ENCODE measurements at places on chromosomes 16 and 17.

DNA sequence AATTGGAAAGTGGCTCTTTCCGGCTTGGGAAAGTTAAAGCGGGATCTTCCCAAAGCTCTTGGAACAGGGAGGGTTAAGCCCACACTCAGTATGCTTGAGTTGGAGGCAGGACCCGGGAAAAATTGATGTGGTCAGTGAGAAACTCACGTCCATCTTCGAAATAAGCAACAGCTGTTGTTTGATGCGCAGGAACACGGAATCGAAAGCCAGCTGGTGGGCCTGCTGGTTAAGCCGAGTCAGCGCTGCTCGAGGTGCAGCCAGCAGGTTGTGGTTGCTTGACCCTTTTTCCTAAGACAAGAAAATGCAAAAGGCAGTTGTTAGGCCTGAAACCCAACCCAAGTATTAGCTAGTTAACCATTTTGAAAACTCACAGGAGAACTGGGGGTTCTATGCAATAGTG lies 49.4 kb downstream of the COG7 start:
- DNase-seq, result no peak

DNA sequence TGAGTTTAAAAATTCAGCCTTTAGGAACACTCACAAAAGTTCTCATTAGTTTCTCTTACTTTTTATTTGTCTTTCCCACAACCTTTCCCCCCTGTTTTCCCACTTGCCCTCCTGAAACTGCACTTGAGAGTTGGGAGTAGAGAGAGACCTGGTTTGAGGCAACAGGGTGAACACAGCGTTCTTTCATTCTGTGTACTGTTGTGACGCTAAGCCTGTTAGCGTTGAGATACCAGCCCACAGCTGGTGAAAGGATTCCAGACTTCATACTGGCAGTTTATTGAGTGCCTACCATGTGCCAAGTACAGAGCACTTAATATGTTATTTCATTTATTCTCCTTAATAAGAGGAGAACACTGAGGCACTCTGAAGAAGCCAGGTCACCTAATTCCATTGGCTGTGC lies 10.3 kb downstream of the TNRC6C start:
- no peak for DNase-seq

- DNase-seq, result no peak
Measured at GRCh38 chr16:12866981-12867551, 34.3 kb upstream of the SHISA9 start.

GRCh38 chr17:77842528-77843147 lies 115.9 kb upstream of the TNRC6C start:
- DNase-seq, result no peak

DNA sequence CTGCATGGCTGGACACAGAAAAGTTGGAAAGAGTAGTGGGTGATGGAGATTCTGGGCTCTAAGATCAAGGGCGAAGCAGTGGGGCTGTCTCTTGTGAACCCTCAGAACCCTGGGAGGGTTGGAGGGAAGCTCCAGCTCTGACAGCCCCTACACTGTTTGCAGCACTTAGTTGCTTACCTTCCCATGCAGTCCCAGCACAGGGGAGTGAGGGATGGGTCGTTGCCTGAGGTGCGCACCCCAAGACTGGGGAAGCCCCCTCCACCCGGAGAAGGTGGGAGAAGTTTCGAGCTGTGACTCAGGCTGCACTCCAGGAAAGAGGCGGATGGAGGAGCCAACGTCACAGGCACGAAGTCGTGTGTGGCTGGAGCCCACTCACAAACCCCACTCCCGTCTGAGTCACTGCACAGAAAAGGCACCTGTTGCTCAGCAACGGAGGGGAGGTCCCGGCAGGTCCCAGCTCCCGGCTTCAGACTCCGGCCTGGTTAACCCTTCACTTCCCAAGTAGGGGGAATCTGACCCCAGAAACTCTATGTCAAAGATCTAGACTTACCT lies 60.1 kb downstream of the AIPL1 start:
- DNase-seq, result no peak

DNA sequence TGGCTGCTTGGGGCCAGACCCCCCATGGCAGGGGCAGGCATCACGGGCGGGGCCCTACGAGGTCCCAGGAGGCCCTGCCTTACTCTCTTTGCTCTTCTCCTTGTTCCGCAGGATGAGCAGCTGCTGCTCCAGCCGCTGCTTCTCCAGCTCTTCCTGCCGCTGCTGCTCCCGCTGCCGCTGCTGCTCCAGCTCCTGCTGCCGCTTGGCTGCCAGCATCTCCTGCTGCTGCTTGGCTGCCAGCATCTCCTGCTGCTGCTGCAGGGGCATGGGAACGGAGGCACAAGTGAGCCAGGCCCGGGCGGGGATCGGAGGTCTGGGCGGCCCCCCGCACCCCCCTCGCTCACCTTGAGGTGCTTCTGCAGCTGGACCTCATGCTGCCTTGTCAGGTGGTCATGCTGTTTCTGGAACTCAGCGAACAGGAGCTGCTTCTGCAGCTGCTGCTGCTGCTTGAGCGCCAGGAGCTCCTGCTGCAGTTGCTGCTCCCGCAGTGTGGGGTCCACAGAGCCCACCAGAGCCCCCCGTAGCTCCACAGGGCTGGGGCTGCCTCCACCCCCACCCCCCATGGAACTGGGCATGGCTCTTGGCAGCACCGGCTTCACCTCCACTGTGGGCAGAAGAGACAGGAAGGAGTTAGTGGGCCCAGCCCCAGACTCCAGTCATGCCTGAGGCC lies 22.8 kb downstream of the G6PC3 start:
- DNase-seq, result no peak

DNA sequence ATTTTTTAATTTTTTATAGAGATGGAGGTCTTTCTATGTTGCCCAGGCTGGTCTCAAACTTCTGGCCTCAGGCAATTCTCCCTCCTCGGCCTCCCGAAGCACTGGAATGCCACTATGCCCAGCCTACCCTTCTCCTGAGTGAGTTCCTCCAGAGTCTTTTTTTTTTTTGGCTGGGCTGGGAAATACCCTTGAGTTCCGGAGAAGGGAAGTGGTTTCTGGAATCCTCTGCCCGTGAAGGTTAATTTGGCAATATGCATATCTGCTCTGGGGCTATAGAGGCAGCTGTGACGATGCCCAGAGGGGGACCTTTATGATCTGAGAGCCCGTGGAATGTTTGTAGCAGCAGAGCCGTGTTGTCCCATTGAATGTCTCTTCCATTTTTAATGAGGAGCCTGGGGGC lies 217.5 kb downstream of the RBFOX1 start:
- no peak for DNase-seq

DNA sequence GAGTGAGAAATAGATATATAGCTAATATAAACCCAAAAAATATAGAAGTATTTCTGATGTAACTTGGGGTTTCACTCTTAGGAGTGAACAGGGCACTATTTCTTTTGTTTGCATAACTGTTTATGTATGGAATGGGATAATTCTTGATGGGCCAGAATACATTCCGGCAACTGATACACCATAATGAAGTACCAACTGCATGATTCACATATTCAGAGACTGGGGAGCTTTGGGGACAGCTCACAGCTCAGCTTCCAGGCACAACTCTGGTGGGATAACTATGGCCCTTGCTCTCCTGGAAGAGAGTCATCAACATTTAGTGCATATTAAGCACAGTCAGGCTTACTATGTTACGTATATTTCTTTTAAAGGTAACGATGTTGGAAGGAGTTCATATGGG lies 42.1 kb upstream of the ADCY7 start:
- DNase-seq, result no peak

GRCh38 chr16:8900343-8900742 lies 18.2 kb downstream of the LITAFD start:
- no peak for DNase-seq

DNA sequence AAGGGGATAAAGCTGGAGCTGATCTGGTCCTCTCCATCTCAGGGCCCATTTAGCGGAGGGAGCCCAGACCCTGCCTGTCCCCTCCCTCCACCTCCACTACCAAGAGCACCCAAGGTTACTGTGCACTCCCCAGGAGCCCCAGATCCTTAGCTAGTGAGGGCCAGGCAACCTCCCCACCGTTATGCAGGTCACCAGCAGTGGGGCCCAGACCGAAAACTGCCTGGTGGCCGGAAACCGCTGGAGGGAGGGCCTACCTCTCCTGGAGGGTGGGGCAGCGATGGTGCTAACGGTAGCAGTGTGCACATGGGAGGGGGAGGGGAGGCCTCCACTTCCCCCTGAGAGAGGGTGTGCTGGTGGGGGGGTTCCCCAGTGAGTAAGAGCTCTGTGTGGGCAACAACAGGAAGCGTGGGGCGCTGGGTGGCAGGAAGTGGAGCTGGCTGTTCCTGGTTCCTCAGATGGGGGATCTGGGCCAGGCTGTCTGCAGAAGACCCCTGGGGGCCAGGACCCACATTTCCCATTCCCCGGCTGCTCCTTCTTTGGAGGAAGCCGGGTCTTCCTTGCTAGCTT lies 4.4 kb downstream of the FMNL1 start:
- DNase-seq, result peak; percentile 99

- DNase-seq, result no peak
Measured at GRCh38 chr16:70688246-70688742, 2.4 kb upstream of the MTSS2 start.

DNA sequence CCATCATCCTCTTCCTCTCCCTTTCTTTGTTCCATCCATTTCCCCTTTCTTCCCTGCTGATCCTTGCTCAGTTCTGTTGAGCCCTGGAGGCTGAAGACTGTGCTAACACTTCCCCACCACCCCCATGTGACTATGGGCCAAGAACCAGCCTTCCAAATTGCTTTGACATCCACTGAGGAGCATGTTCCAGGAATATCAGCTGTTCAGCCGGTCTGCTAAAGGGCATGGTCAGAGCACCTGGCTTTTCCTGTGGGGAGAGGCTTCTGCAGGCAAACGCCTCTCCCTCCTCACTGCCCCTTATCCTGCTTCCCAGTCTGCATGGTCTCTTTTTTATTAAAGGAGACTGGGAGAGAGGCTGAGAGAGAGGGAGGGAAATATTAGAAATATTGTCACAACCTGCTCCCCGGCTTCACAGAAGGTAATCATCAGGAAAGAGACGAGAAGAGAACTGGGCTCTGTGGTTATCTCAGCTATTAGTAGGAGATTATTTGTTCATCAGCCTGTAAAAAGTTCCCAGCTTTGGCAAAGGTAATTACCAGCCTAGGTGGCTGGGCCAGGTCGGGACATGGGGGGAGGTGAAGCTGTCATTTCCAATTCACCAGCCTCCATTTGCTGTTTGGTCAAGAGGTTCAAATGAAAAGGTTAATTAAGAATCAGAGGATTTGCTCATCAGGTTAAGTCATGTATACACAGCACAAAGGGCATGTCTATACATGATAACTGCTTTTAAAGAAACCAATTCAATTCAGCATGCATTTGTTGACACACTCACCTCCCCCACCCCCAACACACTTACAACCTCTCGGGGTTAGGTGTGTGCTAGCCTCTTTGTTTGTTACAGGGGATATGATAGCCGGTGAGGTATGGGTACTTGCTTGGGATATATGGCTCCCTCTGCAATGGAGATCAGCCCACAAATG lies 83.7 kb upstream of the CRHR1 start:
- no peak for DNase-seq

- no peak for DNase-seq
Measured at GRCh38 chr17:82287868-82288801, 14.6 kb upstream of the CSNK1D start.

DNA sequence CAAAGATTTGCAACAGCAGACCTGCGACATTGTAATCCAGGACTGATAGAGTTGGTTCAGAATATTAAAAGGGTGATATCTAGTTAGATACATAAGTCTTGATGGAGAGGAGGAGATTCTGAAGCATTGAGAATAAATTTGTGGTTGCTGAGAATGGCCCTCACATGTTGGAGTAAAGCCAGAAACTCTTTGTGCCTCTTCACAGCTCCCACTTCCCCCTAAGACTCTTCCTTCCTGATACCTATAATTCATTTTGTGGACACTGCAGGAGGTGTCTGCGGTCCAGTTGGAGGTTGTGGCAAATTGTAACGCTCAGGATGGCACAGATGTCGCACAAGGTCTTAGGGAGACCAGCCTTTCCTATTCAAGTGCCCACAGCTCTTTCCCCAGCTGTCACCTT lies 17.5 kb downstream of the WWOX start:
- no peak for DNase-seq

DNA sequence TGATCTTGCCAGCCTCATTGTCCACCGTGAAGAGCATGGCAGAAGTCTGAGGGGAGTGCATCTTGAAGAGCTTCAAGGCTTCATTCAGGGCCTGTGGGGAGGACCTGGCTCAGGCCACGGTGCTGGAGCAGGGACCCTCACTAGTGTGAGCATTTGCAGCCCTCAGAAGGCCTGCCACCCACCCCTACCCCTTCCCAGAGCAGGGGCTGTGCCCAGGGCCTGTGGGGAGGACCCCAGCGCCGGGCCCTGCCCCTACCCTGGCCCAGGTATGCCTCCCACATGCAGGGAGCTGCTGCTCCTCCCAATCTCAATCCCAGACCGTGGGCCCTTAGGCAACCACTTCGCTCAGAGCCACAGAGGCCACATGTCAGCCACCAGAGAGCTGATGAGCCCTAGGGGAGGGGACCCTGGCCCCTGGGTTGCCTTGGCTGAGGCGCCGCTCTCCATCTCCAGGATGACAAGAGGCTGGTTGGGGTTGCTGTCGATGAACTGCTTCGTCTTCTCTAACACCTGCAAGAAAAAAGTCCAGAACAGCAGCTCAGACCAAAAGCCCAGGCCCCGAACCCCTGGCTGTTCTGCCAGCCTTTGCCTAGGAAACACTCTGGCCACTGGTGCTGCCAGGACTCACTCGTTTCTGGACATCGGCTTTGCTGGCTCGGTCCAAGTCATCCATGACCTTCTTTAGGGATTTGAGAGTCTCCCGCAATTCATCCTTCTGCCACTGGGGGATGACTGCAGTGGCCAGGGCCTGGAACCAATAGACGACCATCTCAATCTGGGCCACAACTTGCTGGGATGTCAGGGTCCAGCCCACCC lies 1.8 kb upstream of the EXOSC6 start:
- DNase-seq, result peak; percentile 24

GRCh38 chr17:58153671-58154070 lies 5.5 kb downstream of the OR4D1 start:
- DNase-seq, result no peak

GRCh38 chr17:75356260-75356937 lies 49.1 kb downstream of the GRB2 start:
- DNase-seq, result no peak

DNA sequence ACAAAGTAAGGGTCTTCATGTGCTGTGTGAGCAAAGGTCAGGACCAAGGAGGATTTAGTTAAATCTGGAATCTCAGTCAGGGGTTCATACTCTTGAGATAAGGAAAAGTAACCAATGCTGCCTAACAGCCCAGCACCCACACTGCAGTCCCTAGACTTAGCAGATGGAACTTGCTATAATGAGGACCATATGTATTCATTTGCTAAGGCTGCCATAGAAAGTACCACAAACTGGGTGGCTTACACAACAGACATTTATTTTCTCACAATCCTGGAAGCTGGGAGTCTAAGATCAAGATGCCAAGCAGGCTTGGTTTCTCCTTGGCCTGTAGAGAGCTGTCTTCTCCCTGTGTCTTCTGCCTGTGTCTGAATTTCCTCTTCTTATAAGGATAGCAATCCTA lies 20.8 kb downstream of the ZP2 start:
- DNase-seq, result no peak

- DNase-seq, result peak; percentile 49
Measured at GRCh38 chr17:77772461-77772897, 186.0 kb upstream of the TNRC6C start.

- DNase-seq, result no peak
Measured at GRCh38 chr17:41140360-41141131, at the start of gene KRTAP4-6. TSS of gene KRTAP4-6 (minus strand) at chr17:41140544. CDS start at chr17:41140487, 57 bp downstream.

Data from T-helper 1 cell (primary cell).